ENCODE measurements at places on chromosomes 16 and 17.

- no peak for DNase-seq
Measured at GRCh38 chr17:42901535-42902229, 1.1 kb downstream of the G6PC1 start.

DNA sequence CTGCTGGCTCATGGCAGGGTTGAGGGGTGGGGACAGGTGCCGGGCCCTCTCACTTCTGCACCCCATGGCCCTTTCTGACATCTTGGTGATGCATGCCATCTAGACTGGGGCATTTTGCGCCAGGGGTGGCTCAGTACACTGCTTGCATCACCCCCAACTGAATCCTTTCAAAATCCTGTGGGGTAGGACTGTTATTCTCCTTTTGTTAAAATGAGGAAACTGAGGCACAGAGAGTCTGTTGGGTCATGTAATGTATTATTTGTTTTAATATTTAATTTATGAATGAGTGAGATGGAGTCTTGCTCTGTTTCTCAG, 9.9 kb downstream of the ADCY7 start:
- no peak for DNase-seq

DNA sequence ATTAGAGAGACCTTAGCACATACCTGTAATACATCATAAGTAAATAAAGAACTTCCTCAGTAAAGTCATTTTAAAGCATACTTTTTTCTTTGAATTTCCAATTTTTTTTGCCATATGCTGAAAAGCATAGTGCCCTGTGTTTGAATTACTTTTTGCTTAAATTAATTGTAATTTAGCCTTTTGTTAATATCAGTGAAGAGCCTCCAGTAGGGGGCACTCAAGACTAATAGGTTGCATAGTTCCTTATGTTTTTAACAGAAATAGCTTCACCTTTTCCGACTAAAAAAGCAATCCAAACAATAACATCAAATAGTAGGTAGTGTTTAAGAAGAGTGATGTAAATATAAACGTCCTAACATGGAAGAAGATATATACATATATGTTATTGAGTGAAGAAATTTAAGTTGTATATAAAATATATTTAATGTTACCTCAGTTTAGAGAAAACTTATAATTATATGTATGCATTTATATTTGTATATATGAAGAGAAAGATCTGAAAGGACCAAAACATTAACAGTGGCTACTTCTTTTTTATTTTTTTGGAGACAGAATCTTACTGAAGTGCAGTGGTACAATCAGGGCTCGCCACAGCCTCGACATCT, 18.6 kb downstream of the RAD51C start:
- DNase-seq: peak; percentile 34

DNA sequence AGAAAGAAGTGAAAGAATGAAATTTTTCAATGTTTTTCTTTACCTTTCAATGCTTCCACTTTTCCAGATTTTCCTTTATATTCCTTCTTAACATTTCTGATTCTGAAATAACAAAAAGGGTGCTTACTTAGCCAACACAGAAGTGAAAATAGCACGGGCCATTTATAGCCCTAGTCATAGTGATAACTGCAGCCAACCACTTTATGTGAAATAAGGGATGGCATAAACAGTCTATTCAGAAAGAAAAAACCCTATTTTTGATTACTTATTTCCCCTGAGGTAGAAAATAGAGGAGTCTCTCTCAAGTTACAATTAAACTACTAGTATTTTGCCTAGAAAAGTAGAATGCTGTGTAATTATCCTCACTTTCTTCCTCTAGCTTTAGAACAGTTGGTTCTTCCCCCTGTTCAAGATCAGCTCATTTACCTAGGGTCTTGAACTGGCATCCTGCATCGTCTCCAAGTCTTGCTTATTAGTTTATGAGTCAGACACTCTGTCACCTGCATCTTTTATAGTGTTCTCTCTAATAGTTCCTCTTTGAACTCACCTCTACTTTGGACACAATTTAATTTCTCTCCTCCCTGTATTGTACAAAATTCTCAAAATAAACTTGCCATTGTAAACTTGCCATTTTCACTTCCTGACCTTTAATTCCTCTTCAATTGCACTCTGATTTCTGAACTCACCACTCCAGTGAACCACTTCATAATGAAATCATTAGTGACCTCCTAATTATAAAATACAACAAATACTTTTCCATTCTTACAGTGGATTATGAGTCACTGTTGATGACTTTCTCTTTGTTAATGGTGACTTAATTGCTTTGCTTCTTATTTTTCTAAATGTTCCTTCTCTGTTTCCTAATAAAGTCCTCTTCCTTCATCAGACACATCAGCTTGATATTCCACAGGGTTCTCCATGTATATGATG, 23.6 kb downstream of the ABCA6 start:
- no peak for DNase-seq

DNA sequence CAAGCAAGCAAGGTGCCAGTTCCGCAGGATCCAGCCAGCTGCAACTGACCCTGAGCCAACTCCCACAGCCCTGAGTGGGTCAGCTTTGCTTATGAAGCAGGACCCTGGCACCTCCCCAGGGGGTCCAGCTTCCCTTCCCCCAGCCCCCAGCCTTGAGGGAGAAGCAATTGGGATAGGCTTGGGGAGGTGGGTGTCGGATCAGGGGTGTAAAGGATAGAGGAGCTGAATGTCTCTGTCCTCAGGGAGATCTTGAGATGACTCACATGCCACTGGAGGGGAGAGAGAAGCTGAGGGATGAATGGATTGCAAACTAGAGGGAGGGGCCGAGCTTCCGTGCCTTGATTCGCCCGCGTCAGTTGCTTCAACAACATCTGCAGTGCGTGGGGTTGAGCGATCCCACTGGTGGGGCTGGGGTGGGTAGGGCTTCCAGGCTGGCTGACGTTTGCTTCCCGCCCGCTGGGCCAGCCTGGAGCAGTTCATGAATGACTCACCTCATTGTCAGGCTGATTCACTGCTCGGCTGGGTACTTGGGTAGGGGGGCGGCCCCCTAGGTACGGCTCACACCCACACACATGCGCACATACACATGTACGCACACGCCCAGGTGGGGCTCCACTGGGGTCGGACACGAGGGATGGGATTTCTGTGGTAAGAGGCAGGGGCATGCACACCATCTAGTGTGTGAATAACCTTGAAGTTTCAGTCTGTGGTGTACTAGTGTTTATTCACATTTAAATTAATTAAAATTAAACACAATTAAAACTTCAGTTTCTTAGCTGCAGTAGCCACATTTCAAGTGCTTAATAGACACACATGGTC, 3.6 kb upstream of the HROB start:
- peak; percentile 12 for DNase-seq

DNA sequence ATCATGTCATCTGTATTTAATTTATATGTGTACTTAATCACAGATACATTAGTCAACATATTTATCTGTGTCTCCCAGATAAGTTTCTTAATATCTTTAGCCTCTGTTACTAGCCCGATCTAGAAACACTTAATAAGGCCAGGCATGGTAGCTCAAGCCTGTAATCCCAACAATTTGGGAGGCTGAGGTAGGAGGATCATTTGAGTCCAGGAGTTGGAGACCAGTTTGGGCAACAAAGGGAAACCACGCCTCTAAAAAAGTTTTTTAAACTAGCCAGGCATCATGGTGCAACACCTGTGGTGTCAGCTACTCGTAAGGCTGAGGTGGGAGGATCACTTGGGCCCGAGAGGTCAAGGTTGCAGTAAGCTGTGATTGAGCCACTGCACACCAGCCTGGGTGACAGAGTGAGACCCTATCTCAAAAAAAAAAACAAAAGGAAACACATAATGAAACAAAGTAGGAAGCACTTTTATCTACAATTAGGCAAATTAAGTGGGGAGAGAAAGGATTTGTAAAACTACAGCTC, 9.4 kb downstream of the SKA2 start:
- DNase-seq: no peak

DNA sequence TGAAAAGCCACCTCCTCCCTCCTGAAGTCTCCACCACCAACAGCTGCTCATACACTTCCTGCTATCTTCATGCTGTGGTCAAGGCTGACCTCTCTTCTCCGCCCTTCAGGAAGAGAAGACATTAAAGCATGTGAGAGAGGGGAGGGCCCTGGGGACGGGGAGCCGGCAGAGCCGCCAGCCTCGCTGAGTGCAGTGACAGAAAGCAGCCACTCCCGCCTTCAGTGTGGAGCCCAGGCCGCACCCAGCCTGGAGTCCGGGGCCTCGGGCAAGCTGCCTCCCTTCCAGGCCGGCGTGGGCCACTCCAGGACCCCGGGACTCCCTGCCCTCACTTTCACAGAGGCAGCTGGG, 94.7 kb upstream of the TNRC6C start:
- DNase-seq: no peak

DNA sequence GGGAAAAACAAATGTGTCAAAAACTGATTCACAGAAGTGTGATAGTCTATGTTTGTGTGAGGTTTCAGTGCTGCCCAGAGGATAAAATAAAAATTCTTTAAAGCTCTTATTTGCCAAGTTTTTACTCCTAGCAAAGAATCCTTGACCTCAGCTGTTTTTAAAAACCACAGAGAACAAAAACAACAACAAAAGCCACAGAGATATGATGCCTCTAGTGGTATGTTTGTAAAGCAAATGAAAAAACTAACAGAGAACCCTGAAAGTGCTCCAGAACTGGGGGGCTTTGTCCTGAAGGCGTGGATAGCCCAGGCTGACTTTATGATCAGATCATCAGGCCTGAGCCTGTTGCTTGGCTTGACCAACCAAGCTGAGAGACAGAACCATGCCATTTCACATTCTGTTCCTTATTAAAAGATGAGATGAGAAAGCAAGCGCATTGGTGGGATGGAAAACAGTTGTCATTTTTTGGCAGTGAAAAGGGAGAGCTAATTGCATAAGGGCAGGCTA, 411.0 kb downstream of the CPPED1 start:
- no peak for DNase-seq

GRCh38 chr16:66950437-66950836, 10.6 kb upstream of the CES3 start:
- no peak for DNase-seq

GRCh38 chr16:2840914-2841313, 10.8 kb downstream of the ZG16B start:
- DNase-seq: no peak

GRCh38 chr17:78934681-78935418, 9.7 kb upstream of the TIMP2 start:
- DNase-seq: no peak

DNA sequence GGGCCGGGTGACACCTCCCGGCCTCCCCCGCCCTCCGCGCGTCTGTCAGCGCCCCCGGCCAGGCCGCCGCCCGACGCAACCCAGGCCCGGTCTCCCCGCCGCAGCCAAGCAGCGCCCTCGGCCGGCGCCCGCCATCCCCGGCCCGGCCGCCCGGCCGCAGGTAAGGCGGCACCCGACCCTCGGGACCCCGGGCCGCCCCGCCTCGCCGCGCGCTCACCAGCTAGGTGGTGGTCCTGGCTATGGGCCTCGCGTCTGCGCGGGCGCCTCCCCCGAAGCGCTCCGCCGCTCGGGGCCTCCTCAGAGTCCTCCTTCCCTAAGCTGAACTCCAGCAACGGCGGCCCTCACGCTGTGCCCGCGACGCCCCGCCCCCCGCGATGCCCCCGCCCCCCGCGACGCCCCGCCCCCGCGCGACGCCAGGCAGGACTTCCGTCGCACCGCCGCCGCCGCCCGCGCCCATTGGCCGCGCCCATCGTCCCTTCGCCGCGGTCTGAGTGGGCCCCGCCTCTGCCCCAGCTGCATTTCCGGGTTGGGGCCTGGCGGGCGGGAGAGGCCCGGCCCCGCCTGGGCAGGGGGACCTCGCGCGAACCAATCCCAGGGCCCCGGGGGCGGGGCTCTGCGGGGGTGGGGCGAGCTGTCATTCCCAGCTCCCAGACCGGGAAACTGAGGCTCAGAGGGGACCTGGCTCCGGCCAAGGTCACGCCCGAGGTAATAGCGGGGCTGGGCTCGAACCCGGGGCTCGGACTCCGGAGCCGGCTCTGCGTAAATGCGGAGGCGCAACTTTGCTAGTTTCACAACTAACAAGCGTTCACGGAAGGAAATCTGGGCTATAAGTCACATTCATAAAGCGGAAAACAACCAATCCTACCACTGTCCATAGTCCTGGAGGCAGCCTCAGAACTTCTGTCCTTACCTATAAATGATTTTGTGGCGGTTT, 9.0 kb upstream of the KCTD5 start:
- DNase-seq: peak; percentile 93

DNA sequence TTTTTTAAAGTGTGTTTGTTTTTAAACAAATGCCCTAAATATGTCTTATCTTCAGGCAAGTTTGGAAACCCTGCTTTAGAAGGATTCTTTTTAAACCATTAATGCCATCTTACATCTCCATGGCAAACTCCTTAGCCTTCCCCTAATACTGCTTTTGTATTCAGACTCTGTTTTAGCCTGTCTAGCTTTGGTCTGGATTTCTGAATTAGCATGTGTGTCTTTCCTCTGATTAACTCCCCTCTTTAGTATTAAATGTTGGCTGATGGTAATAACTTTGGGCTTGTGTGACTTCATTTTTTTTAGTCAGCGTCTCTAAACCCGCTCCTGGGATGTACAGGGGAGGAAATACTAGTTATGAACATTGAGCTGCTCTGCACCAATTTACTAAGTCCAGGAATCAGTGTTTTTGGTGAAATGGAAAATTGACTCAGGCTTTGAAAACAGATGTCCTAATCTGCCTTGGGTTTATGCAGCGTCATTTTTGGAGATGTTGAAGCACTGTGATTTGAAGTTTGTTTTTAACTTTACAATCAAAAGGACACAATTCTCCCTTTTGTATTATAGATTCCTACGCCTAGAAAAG, 22.2 kb downstream of the WIPF2 start:
- no peak for DNase-seq

GRCh38 chr17:82294064-82294773, 20.7 kb upstream of the CSNK1D start:
- no peak for DNase-seq

DNA sequence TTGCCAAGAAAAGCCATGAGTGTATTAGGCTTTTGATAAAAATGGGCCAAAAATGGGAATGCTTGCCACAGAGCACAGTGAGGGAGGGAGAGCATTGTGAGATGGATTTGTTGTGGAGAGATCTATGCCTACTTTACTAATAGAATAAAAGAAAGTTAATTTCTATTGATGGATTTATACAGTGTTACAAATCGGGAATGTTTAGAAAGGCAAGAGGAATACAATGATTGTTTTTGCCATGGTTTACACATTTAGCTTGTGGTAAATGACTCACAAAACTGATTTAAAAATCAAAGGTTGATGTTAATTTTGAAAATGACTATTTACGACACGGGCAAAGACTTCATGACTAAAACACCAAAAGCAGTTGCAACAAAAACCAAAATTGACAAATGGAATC, 16.6 kb downstream of the CCL4 start:
- no peak for DNase-seq

- no peak for DNase-seq
Measured at GRCh38 chr16:23085949-23086348, 63.3 kb downstream of the USP31 start.

DNA sequence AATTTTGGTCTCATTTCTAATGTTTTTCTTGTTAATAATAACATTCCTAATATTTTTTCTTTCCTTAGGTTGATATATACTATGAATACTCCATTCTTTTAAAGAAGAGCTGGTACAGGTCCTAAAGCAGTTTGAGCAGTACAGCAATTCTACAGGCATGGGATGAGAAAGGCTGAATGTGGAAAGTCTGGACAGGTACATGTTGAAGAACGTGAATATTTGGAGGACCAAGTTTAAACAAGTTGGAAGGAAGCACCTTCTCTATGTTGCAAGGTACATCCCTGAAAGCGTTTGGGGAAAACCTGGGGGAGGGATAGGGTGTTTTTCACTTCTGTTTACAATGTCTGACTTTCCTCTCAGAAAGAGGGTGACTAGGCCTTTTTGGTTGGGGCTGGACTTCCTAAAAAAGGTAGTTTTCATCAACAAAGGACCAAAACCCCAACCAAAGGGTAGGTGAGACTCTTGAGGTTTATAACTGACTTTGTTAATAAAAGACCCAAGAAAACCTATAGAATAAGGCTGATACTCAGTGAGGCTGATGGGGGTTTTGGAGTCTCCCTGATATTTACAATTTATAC, 95.9 kb upstream of the AXIN2 start:
- no peak for DNase-seq

GRCh38 chr17:58402047-58402446, 15.3 kb downstream of the RNF43 start:
- DNase-seq: no peak
